ENCODE measurements at places on chromosomes 4 and X.

DNA sequence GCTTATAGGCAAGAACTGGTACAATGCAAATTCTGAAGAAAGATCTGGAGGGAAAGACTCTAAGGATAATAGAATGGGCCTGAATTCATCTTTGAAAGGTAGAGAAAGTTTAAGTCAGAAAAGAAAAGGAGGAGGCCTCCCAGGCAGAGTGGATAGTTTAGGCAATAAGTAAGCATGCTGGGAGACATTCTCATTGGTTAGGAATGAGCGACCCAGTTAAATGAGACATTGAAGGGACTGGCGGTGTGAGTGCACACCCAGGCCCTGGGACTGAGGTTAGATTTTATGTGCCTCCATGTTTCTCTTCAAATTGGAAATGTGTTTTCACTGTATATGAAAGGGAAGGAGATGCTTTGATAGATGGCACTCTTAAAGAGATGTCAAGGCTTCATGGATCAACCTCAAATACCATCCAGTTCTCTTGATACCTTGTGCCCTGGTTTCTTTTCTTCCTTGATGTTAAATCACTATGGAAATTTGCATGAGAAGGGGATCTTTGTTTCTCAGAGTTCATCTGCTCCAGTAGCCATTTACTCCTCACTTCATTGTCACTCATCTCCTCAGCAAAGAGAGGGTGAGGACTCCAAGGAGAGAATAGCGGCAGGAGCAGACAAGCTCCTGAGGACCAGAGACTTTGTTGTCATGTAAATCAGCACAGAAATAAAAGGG, 584.2 kb upstream of the INTU start:
- no peak for DNase-seq

DNA sequence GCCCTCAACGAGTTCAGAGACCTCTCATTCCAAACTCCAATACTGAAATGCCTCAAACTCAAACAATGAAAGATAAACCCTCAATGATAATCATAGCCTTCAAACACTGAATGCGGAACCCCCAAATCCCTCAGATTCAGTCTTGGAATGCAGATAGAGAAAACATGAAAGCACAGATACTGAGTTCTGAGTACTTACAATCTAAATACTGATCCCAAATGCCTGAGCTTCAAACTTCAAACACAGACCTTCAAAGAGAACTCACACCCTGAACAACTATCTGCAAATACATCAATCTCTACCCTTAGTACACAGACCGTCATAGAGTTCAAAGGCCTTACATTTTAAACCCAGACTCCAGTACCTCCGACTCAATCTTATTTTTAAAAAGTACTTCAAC, 16.9 kb upstream of the PAGE4 start:
- no peak for DNase-seq

DNA sequence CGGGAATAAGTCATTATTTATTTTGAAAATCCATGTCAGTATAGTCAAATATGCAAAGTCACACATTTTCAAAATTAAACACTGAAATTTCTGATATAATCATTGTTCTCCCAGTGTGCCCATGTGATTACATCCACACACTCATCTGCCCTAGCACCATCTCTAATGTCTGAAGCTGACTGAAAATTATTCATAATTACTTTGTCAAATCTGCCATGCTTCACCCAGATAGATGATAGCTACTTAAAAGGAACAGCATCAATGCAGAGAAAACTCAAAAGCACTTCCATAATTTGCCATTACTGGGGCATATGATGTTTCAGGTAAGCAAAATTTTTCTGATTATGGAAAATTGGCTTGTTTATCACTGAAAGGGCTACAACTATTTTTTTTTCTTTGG, 1433.3 kb upstream of the IGFBP7 start:
- no peak for DNase-seq

GRCh38 chr4:144674711-144675110, 28.8 kb downstream of the HHIP start:
- DNase-seq, result no peak

All from HL-60 (cell line).